ENCODE measurements at places on chromosomes 1 and 21.

DNA sequence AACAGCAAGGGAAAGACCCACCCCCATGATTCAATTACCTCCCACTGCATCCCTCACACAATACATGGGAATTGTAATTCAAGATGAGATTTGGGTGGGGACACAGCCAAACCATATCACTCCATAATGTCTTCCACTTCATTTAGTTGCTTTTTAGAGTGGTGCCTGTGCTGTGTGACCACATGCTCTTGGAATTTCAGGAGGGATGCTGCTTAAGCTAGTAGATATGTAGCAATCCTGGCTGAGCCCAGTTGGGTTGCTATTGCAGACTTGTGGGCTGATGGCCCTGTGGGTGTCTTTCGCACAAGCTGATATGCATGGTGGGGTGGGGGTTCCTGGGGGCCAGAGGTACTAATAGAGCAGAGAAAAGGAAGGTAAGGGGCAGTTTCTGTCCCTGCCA lies 160.4 kb upstream of the SYT6 start:
- DNase-seq, result no peak

GRCh38 chr1:172163498-172164215 lies 256.8 kb upstream of the C1orf105 start:
- DNase-seq, result no peak

DNA sequence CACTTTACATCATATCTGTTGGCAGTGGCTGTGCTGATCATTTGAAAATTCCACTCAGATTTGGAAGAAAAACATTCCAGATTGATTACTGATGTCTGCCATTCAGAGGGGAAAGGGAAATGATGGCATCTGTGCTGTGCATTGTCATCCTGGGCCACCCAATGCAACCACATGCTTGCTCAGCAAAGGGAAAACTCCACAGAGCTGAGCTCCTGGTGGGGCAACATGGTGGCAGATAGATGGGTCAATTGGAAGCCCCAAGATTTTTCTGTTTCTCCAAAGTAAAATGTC lies 11.8 kb downstream of the OXCT2 start:
- DNase-seq, result no peak

DNA sequence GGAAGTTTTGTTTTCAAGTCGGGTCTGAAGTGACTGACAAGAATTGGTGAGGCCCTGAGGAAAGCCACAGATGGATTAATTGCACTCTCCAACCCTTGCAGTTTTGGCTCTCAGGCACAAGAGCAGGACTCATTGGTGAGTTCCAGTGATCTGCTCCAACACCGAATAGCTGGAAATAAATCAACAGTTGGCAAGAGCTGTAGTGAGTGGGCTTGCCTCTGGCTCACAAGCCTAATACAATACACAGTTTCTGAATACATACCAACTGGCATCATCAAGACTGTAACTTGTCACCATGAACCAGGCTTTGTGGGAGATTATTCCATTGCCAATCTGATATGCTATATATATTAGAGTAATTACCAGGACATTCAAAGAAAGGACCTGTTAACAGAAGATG lies 131.6 kb downstream of the GRIK1 start:
- DNase-seq, result no peak

DNA sequence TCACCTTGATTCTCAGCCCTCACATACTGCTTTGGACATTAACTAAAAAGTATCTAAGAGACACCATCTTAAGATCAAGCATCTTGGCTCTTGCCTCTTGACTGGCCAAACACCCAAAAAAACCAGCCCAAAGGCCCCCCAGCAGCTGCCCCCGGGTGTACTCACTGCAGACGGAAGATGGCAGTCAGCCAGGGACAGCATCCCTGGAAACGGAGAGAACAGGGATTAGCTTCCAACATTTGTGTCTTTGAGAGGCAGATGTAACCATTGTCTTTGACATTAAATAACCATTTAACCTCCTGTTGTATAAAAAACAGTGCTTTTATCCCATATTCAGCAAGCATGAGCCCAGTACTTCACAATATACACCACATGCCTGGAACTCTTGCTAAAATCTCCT lies 11.3 kb downstream of the TMEM63A start:
- no peak for DNase-seq

DNA sequence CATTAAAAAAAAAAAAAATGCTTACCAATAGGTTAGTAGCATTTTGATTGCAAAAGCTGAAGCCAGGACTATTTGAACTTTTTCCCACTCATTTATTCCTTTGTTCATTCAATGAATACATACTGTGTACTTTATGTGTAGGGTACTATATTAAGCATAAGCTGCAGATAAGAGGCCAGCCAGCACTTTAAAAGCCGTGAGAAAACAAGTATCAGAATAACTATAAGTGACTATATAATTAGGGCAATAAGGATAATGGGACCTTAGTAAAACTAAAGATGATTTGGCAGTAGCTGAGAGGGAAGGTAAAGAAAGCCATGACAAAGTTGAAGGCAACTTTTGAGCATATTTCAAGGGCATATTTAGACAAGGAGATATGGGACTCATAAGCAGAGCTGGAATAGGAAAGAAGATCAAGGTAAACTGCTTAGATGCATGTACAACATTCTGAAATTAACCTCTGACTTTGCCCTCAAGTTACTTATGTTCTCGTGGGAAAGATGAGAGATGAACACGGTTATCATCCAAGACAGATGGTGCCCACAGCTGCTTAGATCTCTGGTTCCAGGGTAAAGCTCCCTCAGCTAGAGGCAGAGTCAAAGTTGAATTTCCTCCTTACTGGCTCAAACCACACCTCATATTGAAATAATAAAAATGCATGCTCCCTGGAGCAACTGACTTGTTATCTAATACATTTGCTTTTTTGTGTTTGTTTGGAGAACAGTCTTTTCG lies 44.0 kb upstream of the FMO2 start:
- DNase-seq, result no peak

- no peak for DNase-seq
These were observed 34.0 kb downstream of the GLIS1 start for GRCh38 chr1:53704804-53705445.
